ENCODE measurements at places on chromosomes 4 and X.

GRCh38 chr4:149102765-149103164 is 660.6 kb upstream of the NR3C2 start:
- DNase-seq, result no peak

DNA sequence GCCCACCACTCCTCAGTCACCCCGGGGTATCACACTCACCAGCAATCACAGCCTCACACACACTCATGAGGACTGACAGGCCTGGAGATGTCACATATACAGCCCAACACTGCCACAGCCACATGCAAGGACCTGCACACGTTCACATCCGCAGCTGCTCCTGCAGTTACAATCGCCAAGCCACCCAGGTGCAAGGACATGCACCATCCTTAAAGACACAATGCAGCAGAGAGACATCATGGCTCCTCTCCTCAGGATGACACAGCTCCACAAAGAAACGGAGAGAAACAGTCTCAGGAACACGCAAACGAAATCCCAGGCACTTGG is 1.1 kb downstream of the PCSK1N start:
- DNase-seq, result no peak

DNA sequence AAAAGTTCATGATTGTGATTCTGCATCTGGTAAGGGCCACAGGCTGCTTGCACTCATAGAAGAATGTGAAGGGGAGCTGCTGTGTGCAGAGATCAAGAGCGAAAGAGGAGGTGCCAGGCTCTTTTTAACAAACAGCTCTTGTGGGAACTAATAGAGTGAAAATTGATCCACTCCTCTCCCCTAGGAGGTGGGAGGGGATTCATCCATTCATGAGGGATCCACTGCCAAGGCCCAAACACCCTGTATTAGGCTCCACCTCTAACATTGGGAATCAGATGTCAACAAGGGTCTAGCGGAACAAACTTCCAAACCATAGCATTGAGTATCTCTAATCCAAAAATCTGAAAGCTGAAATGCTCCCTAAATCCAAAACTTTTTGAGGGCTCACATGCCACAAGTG is 16.4 kb upstream of the PPID start:
- peak; percentile 38 for DNase-seq

DNA sequence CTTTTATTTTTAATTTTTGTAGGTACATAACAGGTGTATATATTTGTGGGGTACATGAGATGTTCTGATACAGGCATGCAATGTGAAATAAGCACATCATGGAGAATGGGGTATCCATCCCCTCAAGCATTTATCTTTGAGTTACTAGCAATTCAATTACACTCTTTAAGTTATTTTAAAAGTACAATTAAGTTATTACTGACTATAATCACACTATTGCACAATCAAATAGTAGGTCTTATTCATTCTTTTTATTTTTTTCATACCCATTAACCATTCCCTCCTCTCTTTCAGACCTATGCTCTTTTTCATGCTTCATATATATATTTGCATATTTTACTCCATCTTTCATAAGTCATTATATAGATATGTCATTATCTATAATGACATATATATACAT is 93.3 kb downstream of the MAGEB5 start:
- no peak for DNase-seq

GRCh38 chr4:173909294-173909693 is 374.2 kb downstream of the FBXO8 start:
- no peak for DNase-seq

DNA sequence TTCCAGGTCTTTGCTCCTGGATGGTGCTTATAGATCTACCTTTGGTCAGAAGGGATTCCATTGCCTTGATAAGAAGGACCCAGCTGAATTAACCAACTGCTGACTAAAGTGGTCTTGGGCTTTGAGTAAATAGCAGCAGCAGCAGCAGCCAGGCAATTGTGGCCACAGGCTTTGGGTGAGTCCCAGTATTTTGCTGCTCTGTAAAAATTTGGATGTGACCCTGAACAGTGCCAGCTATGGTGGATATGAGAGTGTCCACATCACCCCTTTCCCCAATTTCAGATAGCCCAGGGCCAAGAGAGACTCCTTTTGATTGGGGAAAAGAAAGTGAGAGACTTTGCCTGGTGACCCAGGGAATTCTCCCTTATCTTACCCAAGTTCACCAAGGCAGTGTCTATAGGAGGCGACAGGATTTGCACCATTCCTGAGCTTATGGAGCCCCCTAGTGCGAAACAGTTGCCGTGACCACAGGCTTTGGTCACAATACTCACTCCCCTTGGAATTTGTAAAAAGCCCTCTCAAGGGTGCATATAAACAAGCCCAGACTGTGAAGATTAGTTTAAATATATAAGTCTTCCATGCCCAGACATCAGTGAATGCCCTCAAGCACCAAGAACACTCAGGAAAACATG is 518.0 kb downstream of the TMA16 start:
- no peak for DNase-seq

DNA sequence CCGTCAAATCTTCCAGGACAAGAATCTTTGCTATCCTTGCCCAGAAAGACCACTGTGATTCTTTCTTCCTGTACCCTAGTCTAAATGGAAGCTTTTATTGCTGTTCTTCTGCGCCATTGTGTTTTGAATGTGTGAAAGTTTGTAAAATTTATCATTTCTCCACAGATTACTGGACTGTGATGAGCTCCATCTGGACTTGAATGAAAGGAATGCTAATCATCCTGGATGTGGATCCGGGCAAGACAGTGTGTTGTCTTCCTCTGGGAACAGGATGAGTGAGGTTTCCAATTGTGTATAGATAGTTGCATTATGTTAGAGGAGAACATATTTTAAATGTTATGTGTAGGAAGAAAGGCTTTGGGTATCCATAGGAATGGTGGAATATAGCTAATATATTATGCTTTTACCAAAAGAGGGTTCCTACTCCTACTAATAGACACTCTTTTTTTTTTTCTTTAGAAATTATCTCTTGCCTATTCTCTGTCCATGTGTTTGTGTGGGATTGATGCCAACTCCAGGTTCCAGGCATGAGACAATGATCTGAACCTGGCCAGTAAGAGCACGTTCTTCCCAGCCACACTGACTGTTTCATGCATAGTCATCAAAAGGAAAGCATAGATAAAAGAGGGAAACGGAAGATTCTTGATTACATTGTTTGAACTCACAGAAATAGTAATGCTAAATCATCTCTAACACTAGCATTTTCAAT is 803.6 kb upstream of the ADGRL3 start:
- no peak for DNase-seq

- no peak for DNase-seq
These were observed 23.1 kb downstream of the ATP11C start for GRCh38 chrX:139909712-139910111.

- no peak for DNase-seq
These were observed 1.0 kb upstream of the GUCY1B1 start for GRCh38 chr4:155757745-155758265.

GRCh38 chr4:2418650-2419571 is at the start of gene CFAP99:
Gene CFAP99 (plus strand): TSS chr4:2418955.
- DNase-seq, result peak; percentile 98

DNA sequence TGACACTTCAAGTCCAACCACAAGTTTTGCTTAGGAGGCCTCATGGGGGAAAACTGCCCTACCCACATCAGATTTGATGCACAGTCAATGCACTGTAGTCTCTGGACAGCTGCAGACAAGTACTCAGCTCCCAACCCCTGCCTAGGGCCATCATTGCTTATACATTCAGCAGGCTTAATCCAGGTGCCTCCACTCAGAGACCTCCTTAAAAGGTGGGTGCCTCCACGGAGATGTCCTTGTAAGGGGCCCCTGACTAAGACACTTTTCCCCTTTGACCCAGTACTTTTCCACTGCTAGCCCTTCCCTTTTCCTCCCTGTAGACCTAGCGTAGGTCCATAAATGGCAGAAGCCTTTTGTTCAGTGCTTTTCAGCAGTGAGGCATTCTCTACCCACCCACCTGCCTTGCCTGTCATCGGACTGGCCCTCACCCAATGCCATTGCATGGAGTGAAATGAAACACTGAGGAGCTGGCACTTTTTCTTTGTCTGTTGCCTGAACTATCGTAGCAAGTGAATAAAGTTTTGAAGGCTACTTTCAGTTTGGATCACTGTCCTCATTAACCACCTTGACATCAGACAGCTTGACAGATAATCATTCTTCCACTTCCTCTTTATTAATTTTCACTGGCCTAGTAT is 23.8 kb upstream of the PLK4 start:
- DNase-seq, result no peak

- DNase-seq, result no peak
These were observed 31.8 kb upstream of the CWH43 start for GRCh38 chr4:48954314-48954713.

DNA sequence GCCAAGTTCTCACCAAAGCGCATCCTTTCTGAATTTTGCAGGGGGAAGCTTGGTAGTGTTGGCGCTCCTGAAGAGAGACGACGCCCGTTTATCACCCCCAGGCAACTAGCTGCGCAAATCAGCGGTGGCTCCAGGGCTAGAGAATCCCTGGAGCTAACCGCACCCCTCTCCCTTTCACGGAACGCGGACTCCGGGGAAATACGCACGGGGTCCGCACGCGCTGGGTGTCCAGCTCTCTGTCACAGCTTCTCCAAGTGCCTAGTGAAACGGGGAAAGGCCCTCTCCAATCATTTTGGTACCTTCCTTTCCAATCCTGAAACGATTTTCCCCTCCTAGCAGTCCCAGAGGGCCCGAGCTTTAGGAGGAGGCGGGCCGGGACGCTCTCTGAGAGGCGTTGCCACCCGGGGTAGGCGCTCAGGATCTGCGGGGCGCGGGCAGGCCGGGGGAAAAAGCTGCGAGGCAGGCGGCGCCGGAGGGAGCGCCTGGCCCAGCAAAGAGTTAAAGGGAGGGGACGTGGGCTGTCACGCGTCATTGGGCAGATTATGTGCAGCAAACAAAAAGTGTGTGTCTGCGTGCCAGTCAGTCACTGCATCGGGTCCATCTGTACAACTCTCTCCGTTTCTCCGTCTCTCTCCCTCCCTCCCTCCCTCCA is at the start of gene PRDM8:
TSS of gene PRDM8 (plus strand) at position 582 of the 652 bp plus-strand sequence. CDS start 2,578 bp downstream, outside the sequence.
- peak; percentile 73 for DNase-seq

DNA sequence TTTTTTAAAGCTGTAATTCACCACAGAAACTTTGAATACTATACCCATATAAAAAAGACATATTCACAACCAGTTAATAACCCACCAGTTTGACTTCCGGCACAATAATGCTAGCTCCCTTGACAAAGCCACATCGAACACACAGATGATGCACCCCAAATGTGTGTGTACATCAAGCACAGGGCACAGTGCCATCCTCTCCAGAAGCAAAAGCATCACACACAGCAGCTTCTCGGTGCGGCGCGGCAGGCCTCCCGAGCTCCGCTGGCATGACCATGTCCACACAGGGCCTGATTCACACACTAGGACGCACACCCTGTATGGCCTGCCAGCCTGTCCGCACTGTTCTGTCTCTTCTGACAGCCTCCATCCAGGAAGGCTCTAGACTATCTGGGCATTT is 88.0 kb downstream of the LEF1 start:
- DNase-seq, result peak; percentile 76

GRCh38 chr4:181982856-181983255 is 260.3 kb upstream of the TENM3 start:
- DNase-seq, result no peak

GRCh38 chr4:174244441-174244840 is 39.0 kb downstream of the FBXO8 start:
- no peak for DNase-seq

DNA sequence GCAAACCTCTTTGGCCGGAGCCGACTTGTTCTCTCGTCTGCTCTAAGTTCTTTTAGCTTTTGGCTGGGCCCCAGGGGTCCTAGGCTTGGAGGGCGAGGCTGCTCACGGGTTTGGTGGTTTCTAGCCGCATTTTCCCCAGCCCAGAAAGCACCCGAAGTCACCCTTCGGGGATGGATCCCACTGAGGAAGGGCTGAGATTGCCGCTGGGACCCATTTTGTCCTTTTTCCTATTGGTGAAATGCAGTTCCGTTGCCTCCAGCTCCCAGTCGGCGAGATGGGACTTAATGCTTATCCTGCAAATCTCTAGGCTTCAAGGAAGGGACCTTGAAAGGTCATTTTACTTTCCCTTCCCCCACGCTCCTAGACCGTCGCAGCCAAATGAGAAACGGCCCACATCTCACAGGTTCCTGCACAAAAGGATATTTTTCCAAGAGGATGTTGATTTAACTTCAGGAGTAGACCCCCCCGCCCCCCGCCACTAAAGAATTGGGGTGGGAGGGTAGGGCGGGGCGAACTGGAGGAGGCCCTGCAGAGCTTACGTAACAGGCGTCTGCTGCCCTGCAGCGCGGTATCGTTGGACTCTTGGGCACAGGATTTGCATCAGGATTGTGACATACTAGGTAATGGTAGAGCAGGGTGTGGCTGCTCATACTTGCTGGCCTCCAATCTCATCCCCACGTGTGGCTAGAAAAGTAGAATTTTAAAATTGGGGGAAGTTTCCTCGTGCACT is 564 bp downstream of the PGK1 start:
- peak; percentile 74 for DNase-seq

GRCh38 chr4:16384576-16384975 is 158.3 kb upstream of the TAPT1 start:
- no peak for DNase-seq

GRCh38 chrX:110132450-110133114 is 129.7 kb downstream of the TMEM164 start:
- DNase-seq, result no peak

DNA sequence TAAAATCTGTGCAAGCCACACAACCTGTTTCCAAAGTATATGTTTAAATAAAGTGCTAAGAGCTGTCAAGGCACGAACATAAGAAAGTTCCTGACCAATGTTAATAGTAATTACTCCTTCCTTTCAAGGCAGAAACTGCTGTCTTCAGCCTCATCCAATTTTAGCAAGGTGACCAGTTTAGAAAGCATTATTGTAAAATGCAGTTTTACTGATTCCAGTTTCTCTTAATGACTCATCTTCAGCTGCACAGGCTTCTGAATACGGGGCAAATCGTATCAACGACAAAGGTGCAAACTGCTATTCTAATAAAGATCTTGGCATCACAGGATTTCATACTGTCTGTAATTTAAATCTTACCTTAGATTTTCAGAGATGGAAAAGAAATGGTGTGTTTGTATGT is 87.5 kb downstream of the PPP3CA start:
- DNase-seq, result no peak

DNA sequence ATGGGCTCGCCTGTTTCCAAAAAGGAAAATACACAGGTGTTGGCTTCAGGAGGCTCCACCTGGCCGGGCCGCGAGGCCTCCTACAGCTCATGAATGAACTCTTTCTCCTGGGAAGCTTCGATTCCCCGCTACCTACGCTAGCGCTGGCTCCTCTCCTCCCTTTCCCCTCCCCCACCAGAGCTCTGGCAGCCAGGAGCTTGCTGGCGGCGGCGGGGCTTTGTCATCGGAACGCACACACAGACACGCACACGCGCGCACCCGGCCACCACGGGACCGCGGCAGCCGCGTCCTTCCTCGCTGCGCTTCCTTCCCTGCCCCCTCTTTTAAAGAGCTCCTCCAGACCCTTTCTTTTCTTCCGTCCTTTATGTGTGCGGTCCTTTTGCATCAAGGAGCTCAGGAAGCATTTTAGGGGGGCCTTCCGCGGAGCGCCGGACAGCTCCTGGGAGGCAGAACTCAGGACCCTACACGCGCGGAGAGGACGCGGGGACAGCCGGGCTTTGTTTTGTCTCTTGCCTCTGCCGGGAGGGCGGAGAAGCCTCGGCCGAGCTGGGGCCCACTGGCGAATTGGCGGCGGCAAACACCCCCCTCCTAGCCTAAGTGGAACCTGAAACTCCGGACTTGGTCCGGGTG is 70.2 kb upstream of the BCOR start:
- peak; percentile 74 for DNase-seq
